Type B pancreatic cell (in vitro differentiated cells): ENCODE measurements at places on chromosomes 4 and X.

DNA sequence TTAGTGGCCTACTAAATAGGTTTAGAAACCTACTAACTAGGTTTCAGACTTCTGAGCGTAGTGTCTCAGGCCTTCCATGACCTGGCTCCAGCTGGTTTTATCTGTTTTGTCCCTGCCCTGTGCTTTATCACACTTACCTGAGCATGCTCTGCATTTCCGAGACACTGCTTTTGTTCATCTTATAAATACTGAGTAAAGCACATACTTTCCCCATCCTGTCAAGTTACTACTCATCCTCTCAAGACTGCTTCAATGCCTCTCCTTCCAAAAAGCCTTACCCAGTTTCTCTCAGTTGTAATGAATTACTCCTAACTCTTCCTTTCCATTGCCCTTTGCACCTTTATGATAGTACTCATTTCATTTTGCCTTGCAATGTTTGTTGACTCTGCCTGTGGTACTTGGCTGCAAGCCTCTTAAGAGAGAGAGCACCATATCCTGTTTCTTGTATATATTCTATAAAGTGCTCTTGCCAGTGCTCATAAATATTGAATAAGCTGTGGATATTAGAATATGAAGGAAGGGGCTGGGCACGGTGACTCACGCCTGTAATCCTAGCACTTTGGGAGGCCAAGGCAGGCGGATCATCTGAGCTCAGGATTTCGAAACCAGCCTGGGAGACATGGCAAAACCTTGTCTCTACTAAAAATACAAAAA is 34.4 kb downstream of the SLAIN2 start:
- no peak for DNase-seq

DNA sequence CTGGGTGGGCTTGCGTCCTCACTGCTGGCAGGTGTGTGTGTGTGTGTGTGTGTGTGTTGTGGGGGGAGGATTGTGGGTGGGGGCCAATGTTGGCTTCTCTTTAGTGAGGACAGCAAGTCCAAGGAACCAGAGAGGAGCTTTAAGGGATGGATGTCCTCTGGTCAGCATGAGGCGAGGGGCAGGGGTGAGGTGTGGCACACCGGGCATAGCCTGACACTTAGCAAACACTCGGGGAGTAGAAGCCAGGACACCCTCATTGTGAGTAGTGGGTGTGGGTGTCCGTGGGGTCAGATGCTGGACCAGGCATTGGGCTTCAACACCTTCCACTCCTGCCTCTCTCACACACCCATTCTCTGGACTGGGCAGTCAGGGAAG is 2.8 kb downstream of the SORCS2 start:
- DNase-seq, result no peak

DNA sequence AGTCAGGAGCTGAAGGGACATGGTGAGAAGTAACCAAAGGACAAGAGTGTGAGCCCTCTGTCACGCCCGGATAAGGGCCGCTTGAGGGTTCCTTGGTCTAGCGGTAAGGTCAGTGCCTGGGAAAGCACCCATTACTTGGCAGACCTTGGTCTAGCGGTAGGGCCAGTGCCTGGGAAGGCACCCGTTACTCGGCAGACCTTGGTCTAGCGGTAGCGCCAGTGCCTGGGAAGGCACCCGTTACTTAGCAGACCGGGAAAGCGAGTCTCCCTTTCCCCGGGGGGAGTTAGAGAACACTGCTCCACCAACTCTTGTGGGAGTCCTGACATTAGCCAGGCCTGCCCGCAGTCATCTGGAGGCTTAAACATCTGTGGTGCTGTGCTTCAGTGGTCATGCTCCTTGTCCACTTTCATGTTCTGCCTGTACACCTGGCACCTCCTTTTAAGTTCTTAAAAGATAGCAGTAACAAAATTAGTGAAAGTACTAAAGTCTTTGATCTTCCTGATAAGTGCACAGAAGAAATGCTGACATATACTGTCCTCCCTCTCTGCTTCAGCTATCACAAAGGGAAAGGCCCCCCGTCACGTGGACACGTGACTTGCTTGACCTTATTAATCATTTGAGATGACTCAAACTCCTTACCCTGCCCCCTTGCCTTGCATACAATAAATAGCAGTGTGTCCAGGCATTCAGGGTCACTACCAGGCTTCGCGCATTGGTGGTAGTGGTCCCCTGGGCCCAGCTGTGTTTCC is 9.3 kb upstream of the SEC24B start:
- no peak for DNase-seq

DNA sequence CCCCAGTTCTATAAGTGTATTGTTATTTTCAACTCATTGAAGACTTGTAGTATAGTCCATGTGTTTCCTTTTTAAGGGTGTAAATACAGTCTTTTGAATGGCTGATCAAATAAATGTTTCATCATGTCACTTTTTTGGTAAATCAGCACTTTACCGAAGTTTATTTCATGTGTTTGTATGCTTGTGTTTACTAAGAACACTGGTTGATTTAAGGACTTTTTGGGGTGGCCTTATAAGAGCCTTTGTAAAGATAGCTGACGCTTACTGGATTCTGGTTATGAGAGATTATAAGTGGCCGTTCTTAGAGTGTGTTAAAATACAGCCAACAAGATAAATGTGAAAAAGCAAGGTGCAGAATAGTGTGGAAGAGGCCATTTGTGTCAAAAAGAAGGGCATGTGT is 2.6 kb downstream of the UBE2K start:
- no peak for DNase-seq

GRCh38 chr4:38166082-38166481 is 205.9 kb downstream of the PTTG2 start:
- DNase-seq, result no peak

DNA sequence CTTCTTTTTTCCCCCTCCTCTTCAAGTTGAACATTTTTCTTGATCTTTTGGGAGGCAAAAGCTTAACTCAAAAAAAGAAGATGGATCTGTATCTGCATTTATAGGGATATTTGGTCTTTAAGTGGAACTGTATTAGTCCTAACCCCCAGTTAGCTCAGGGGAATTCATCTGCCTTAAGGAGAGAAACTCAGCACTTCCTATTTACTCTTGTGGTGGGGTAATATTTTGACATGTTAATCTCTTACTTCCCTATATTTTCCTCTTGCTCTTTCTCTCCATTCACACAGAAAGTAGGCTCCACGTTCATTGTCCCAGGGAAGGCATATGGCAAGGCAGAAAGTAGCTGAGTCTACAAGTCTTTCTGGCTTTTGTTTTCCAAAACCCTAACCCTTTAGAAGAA is 5.3 kb downstream of the LRRC66 start:
- DNase-seq, result no peak

- DNase-seq, result no peak
These were observed 208.1 kb downstream of the FAM47B start for GRCh38 chrX:35150642-35151239.

GRCh38 chrX:38982370-38982769 is 181.1 kb downstream of the MID1IP1 start:
- DNase-seq, result no peak

- no peak for DNase-seq
These were observed 18.0 kb downstream of the BST1 start for GRCh38 chr4:15720851-15721250.

DNA sequence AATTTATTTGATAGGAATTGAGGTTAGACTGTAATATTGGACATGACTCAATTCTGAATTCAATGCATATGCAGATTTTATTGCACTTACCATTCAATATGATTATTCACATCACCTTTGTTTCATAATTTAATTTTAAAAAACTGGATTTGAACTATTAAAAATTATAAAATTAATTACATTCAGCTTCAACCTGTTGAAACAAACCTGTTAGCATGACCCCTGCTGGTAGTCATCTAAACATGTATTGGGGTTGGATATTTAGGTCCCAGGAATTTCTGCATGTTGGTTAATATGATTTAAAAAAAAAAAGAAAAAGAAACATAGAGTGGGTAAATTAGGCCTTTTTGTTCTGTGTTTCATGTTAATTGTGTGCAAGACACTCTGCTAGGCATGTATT is 85.9 kb downstream of the ARSJ start:
- DNase-seq, result no peak

GRCh38 chr4:98546910-98547594 is 111.4 kb downstream of the TSPAN5 start:
- DNase-seq, result no peak

DNA sequence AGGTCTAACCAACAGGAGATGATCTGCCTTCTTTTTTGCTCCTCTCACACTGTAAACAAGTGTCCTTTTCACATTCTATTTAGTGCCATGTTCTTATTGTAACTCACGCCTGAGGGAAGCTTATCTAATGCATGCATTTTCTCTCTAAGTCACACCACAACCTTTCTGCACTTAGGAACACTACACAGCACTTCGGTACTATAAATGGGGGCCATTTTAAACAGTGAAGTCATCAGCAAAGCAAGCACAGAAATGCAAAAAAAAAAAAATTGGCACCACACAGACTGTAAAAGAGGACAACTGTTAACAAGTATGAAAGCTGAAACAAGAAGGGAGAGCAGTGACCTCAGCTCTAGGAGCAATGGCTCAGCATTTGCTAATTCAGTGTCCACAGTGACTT is 45.2 kb downstream of the PRSS12 start:
- DNase-seq, result no peak

DNA sequence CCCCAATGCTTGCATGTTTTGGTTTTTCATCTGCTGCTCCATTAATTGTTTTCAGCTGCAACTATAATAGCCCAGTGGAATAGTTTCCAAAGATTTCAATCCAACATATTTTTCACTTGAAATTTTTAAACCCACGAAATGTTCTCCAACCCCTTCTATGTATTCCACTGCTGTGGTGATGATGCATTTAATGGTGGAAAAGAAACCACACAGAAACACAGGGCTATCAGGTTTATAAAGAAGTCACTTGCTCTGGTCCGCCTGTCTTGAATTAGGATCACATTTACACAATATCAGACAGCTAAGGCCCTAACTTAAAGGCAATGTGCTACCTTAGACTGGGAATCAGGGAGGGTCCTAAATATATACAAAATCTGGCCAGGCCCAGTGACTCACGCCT is 35.0 kb downstream of the OPHN1 start:
- DNase-seq, result no peak

GRCh38 chr4:71294301-71294700 is 44.5 kb upstream of the SLC4A4 start:
- no peak for DNase-seq

DNA sequence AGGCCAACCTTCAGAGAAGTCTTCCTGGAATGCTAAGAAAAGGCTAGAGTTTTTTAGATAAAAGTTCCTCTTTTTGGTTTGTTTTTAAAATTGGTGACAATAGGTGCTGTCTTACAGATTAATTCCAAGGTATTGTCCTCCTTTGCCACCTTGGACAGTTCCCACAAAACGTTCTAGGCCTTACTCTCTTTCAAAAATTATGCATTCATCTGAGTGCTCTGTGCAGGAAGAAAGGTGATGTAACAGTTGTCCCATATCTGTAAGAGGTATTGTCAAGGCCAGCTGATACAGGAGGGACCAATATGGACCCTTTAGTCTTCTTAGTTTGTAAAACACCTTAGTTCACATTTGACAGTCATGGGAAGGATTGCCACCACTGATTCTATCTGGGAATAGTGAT is 15.9 kb upstream of the CXCL5 start:
- no peak for DNase-seq

- DNase-seq, result no peak
These were observed 154.5 kb downstream of the ATP10D start for GRCh38 chr4:47639531-47639930.
